Stimulated activated CD8-positive, alpha-beta memory T cell treated with anti-CD3 and anti-CD28 coated beads, Interleukin-4, amount 100 ng/mL, for 4 hours (primary cell): ENCODE measurements at places on chromosomes 4 and X.

DNA sequence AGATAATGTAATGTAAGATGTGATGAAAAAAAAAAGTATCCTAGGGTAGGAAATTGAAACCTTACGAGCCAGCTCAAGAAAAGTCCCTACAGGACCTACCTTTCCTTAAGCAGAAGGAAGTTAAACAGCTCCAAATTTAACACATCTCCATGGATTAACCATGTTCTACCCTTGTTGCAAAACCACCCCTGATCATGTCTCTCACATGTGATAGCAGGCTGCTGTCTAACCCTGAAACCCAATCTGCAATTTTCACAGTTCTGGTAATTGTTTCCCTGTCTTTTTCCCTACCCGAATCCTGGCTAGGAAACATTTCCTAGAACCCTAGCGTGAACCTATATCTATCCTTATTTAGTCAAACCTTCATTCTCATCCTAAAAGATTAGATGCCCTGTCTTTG lies 198.9 kb downstream of the SPOCK3 start:
- no peak for DNase-seq

- no peak for DNase-seq
Observed at GRCh38 chr4:184313058-184313581, 95.4 kb upstream of the ENPP6 start.

GRCh38 chr4:136637071-136637777 lies 895.1 kb downstream of the PCDH18 start:
- DNase-seq, result no peak

- peak; percentile 26 for DNase-seq
Observed at GRCh38 chrX:154541896-154542722, 4.5 kb downstream of the G6PD start.

GRCh38 chr4:126888968-126889367 lies 743.8 kb upstream of the INTU start:
- no peak for DNase-seq

DNA sequence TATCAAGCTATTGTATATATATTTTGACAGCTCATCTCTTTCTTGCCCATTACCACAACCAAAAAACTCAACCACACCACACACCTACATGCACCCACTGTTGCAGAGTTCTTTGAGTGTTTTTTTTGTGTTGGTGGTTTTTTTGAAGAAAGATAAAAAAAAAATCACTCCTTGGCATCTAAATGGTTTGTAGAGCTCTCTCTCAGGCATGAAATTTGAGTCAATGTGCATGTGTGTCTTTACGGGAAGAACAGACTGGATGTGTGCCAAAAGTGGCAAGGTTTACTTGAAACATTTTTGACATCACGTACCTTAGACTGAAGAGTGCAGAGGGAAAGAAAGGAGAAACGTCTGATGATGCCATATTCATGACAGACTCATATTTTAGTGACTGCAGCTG lies 154.2 kb downstream of the FHIP1A start:
- DNase-seq, result no peak

DNA sequence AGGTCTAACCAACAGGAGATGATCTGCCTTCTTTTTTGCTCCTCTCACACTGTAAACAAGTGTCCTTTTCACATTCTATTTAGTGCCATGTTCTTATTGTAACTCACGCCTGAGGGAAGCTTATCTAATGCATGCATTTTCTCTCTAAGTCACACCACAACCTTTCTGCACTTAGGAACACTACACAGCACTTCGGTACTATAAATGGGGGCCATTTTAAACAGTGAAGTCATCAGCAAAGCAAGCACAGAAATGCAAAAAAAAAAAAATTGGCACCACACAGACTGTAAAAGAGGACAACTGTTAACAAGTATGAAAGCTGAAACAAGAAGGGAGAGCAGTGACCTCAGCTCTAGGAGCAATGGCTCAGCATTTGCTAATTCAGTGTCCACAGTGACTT lies 45.2 kb downstream of the PRSS12 start:
- no peak for DNase-seq

DNA sequence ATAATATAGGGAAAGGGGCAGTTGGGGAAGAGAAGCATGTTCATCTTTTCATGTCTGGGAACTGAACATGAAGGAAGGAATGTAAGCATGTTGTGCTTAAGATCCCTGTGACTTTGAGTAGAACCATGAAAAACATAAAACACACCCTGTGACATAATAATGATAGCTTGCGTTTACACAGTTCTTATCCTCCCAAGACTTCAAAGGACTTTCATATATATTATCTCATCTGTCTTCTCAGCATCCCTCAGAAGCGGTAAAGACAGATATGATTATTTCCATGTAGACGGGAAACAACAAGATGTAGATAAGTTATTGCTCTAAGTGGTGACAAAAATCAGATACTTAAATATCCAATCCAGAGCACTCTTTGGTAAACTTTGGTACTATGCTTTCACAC lies 3.3 kb upstream of the SH3RF1 start:
- DNase-seq, result no peak

GRCh38 chr4:114615435-114615834 lies 16.8 kb downstream of the UGT8 start:
- no peak for DNase-seq

GRCh38 chr4:8265171-8265929 lies 4.2 kb upstream of the HTRA3 start:
- no peak for DNase-seq

DNA sequence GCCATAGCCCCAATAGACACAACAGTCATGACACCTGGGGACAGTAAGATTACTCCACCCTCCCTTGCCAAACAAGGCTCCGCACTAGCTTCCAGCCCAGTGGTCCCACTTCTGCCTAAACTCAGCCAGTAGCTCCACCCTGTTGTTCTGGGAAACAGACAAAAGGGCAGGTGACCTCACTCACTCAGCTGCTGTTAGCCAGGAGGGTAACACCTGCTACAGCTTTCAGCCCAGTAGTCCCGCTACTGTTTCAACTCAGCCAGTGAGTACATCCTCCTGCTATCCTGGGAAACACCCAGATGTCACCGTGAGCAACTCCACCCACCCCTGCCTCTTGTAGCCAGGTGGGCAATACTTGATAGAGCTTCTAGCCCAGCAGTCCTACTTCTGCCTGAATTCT lies 162.7 kb upstream of the CPXCR1 start:
- no peak for DNase-seq

- DNase-seq, result peak; percentile 5
Observed at GRCh38 chr4:77240469-77241066, 83.6 kb downstream of the CCNG2 start.

- DNase-seq, result no peak
Observed at GRCh38 chr4:84224522-84224921, 274.6 kb downstream of the NKX6-1 start.

DNA sequence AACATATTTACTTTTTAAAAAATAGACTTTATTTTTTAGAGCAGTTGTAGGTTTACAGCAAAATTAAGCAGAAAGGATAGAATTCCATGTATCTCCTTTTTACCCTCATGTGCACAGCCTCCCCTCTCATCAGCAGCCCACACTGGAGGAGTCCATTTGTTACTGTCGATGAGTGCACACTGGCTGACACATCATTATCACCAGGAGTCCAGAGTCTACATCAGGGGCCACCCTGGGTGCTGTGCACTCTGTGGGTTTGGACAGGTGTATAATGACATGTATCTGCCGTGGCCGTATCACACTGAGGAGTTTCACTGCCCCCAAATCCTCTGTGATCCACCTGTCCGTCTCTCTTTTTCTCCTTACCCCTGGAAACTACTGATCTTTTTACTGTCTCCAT lies 26.3 kb downstream of the TBC1D14 start:
- DNase-seq, result no peak

GRCh38 chr4:139550724-139551429 lies 5.1 kb downstream of the SETD7 start:
- no peak for DNase-seq

DNA sequence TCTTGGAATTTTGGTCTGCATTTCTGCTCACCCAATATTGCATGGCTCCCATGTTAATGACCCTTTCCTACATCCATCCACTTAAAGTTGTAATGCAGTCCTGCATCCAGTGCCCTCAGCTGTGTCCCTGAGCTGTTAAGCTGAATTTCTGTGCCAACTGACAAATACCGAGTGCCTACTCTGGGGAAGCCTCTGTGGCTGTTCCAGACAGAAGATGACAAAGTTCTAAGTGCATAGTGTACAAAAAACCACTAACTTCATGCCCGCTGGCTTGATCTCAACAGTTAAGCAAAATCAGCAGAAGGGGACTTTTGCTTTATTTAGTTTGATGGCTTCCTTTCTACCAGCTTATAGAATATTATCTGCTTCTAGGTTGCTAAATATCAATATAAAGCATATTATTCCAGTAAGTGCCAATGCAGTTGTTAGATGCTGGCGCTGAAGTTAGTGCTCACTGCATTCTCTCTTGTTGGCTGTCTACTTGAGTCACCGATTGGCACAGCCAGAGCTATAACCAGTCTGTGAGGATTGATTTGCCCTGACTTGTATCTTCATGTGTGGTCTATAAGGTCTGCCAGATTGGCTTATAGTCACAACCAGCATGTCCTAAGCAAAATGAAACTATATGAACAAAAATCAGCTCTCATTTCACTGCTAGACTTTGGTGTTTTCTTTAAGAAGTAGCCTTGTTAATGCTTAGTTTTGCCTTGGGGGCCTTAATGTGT lies 98.9 kb downstream of the KLHL8 start:
- DNase-seq, result no peak

- DNase-seq, result no peak
Observed at GRCh38 chr4:159206427-159206871, 103.6 kb downstream of the RAPGEF2 start.

GRCh38 chr4:8314691-8315255 lies 45.2 kb downstream of the HTRA3 start:
- no peak for DNase-seq

DNA sequence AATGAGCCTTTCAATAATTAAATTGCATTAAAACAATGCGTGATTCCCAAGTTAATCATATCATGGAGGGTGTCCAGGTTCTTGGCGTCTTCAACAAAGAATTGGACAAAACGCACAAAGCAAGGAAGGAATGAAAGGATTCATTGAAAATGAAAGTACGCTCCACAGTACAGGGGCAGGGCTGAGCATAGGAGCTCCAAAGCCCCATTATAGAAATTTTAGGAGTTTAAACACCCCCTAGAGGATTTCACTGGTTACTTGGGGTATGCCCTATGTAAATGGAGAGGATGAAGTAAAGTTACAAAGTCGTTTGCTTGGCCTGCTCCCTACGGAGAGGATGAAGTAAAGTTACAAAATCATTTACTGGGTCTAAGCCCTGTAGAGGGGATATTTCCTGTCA lies 1910.4 kb downstream of the C4orf33 start:
- no peak for DNase-seq

GRCh38 chrX:17226736-17227135 lies 148.3 kb upstream of the NHS start:
- no peak for DNase-seq

DNA sequence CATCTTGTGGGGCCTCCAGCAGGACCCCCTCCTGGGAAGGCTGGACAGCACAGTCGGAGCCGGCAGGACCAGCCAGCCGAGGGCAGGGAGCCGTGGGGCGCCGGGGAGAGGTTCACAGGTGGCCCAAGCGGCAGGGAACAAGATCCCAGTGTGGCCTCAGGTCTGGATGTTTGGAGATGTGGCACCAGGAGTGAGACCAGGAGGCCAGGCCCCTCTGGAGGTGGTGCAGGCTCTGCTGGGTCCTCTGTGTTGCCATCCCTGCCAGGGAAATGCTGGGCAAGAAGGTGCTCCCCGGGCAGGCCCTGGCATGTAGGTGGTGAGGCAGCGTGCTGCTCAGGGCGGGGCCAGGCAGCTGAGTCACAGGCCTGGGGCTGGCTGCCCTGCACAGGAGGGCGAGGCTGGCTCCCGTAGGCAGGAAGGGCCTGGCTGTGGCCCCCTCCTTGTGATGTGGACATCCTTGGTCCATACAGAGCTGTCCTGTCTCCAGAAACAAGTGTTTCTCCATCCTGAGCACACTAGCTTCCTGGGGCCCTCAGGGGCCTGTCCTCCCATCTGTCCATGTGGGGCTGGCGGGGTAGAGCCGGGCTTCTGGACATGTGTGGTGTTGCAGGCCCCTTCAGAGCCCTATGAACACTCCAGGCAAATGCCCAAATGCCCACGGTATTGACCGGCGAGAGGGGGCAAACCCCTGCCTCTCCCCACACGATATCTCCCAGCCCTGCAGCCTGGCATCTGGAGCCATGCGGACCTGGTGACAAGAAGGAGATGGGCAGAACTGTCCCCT lies 4.8 kb upstream of the HGFAC start:
- DNase-seq, result no peak

DNA sequence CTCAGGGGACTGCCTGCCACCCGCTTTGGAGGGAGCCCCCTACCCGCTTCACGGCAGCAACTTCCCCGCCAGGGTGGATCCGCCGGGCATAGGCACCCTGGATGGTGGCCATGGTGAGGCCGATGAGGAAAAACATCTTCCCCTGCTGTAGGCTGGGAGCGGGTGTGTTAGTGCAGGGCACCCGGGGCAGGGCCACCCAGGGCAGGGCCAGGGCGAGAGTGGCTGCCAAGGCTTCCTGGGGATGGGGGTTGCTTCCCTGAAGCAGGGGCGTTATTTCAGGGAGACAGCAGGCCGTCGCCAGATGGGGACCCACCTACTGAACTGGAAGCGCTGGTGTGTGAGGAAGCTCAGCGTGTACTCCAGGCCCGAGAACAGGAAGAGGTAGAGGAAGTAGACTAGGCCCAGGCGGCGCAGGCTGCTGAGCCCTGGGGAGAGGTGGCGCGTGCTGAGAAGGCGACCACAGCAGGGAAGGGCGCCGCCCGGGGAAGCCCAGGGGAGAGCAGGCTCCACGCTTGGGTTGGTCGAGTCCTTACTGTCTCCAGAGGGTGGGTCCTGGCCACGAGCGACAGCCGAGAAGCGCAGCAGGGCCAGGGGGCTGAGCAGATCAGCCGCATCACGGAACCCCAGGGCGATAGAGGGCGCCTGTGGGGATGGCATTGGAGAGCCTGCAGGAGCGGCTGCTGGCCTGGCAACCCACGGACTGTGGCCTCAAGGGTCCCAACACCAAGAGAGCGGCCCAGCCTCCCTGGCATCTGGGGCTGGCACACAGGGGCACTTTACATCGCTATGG lies 31.5 kb downstream of the NOP14 start:
- DNase-seq, result no peak

DNA sequence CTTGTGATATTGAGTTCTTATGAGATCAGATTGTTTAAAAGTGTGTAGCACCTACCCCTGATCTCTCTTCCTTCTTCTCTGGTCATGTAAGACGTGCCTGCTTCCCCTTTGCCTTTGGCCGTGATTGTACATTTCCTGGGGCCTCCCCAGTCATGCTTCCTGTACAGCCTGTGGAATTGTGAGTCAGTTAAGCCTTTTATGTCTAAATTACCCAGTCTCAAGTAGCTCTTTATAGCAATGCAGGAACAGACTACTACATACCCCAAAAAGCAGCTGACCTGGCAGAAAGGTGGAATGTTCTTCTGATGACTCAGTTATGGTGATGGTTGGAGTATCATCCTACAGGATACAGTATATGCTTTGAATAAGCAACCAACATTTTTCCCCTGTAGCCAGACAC lies 11.4 kb upstream of the MCUB start:
- no peak for DNase-seq

- no peak for DNase-seq
Observed at GRCh38 chr4:114606245-114606644, 7.6 kb downstream of the UGT8 start.

GRCh38 chr4:176874721-176875445 lies 82.2 kb upstream of the VEGFC start:
- DNase-seq, result no peak

- no peak for DNase-seq
Observed at GRCh38 chrX:135543924-135544323, 23.5 kb downstream of the INTS6L start.

- no peak for DNase-seq
Observed at GRCh38 chr4:85778632-85779131, 303.7 kb downstream of the ARHGAP24 start.

GRCh38 chrX:39431893-39432292 lies 630.6 kb downstream of the MID1IP1 start:
- no peak for DNase-seq
